NCI-H1105 (cell line): ENCODE measurements at places on chromosomes 7 and 10.

- no peak for DNase-seq
Observed at GRCh38 chr10:114024876-114025610, 18.6 kb upstream of the ADRB1 start.

GRCh38 chr7:96996111-96996957, 9.0 kb upstream of the DLX6 start:
- DNase-seq: no peak

DNA sequence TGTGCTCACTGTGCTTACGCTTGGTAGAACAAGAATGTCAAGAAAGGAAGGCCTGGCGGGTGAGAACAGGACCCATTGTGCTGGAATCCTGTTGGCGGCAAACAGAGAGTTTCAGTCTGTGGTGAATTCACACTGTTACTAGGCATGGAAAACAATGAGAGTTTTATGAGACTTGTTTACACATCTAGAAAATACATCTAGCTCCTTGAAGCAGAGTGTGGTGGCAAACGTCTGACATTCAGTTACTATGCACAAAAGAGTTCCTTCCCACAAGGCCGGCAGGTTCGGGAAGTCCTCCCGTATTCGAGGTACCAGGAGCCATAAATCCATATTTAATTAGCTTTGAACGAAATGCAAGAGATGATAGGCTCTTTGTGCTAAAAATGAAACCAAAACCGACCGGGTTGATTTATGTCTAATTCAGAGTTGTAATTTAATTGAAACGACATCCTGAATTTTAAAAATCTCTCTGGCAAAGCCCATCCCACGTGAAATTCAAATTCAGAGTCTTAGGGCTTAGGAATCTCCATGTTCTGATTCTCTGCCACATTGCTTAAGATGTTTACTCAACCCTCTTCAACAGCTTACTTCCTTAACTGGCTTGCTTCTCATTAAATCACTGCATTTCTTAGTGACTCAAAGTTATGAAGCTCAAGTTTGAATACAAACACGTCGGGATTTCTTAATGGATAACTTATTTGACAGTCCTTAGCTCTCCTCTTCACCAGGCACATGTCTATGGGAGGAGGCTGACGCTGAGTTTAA, 299.9 kb upstream of the PITRM1 start:
- DNase-seq: no peak

GRCh38 chr7:91068136-91068795, 196.0 kb upstream of the FZD1 start:
- no peak for DNase-seq

- no peak for DNase-seq
Observed at GRCh38 chr7:42238709-42239366, 1.8 kb upstream of the GLI3 start.

DNA sequence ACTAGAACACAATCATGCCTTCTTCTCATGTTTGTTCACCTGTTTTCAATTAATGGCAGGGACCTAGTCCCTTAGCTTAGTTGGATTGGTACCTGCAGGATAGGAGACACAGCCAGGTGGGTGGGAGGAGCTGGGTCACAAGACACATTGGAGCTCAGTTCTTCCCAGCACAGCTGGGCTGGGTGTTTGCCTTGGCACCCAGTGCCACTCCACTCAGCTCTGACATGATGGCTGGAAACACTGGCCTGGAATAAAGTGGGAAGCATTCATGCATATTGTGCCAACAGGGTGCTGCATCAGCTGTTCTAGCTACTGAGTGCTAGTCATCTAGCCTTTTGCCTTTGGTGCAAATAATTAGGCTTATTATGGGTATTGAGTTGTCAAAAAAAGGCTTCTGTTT, 226.1 kb downstream of the PTEN start:
- DNase-seq: peak; percentile 80

DNA sequence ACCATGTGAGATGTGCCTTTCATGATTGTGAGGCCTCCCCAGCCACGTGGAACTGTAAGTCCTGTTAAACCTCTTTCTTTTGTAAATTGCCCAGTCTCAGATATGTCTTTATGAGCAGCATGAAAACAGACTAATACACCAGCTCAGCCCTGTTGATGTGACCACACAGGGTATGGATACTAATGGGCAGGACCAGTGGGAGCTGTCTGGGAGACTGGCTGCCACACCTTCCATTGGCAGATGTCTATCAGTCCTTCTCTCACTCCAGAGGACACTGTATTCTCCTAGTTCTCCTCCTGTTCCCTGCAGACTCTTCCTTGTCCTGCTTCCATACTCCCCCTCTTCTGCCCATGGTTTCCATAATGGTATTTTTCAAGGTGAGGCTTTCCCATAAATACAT, 104.4 kb downstream of the PRLHR start:
- no peak for DNase-seq

DNA sequence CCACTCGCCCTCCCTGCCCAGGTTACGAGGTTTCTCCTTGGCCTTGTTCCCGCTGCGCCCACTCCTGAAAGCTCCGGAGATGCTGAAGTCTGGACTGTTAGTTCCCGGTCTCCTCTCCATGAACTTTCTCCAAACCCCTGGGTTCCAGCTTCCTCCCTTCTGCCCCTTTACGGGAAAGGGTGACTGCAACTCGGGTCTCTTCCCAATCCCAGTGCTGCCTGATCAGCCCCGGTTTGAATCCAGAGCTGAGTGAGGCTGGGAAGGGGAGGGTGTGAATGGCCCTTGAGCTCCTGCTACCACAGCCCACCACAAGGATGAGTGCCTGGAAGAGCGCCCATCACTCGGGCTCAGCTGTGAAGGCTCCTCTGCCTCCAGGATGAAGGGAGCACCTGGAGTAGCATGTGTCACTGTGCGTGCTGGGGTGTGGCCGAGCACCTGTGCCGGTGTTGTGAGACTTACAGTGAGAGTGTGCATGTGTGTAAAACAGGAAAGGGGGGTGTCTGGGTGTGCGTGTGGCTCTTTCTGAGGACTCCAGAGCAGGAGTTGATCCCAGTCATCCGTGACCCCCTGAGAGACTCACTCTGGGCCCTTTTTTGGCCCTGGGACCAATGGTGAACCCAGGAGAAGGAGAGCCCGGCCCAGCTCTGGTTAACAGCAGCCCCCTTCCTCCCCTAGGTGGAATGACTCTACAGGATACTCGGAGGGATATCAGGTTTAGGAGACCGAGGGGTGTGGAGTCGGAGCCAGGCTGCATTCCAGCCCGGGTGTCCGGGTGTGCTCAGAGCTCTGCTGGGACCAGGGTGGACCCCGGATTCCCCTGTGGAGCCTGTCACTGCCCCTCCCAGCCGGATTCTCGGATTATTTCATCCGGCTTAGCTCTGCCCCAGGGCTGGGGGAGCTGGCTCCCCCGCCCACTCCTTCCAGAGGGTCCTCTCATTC, 1.1 kb upstream of the ZNF467 start:
- no peak for DNase-seq

DNA sequence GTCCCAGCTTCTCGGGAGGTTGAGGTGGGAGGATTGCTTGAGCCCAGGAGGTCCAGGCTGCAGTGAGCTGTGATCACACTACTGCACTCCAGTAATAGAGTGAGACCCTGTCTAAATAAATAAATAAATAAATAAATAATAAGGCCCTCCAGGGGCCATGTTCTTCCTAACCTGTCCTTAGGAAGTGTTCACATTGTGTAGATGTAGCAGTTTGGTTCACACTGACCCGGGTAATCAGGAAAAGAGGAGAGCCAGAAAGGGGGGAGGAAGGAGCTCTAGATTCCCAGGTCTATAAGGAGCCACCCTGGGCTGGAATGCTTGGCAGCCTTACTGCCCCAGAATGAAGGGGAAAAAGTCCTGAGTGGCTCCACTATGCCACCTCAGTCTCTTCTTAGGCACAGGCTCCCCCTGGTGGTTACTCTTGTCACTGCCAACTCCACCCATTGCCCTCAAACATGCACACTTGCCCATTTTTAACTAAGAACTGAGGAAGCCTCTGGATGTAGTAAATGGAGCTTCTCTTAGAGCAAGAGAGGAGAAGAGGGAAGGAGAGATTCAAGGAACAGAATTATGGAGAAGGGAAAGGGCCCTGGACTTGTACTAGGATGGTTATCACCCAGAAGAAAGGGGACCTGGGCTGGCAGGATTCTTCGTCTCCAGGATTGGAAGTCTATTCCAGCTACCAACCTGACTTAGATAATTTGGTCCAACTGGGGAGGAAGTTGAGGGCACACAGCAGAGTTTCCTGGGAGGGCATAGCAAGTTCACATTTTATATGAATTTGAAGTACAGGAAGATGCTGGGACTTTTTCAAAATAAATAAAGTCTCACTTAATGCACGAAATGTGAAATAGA, 7.8 kb downstream of the HPS6 start:
- DNase-seq: peak; percentile 31

DNA sequence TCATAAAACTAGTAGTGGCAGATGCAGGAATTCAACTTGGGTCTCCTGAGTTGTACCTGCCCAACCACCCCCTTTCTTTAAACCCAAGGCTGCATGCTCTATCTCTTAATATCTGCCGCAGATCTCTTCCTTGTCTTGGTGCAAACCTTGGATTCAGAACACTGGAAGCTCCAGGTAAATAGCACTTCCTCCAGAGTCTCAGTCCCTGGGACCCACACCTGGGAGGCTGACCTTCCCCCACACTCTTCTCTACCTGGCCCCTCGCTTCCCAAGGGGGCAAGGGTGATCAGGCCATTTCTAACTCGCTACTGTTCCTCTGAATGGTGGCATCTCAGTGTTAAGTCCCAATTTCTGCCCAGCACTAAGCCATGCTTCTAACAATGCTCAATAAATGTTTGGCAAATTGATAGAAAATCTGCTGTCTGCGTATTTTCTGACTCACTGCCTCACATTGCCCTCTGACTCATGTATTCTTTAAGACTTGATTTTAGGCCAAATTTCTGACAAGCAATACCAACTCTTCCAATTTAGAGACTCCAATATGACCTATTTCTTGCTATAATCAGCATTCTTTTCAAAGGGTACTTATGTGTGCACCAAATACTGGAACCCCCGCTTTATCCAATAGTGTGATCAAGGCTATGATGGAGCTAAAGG, 68.0 kb upstream of the PPP1R3C start:
- DNase-seq: no peak

DNA sequence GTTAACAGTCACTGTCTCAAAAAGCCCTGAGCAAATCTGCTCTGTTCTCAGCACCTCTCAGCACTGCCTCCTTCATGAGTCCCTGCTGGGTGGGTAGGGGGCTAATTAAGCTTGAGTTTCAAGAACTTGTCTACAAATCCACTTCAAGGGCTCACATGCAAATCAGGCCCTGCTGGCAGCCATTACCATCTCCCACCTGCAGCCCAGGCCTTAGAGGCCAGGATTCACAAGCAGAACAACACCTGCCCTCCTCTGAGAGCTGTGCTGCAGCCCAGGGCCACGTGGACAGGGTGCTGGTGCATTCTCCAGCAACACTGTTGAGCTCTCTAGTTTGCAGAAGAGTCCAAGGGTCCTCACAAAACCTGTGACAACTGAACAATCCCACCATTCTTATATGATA, 119.2 kb downstream of the DPP6 start:
- DNase-seq: peak; percentile 46

DNA sequence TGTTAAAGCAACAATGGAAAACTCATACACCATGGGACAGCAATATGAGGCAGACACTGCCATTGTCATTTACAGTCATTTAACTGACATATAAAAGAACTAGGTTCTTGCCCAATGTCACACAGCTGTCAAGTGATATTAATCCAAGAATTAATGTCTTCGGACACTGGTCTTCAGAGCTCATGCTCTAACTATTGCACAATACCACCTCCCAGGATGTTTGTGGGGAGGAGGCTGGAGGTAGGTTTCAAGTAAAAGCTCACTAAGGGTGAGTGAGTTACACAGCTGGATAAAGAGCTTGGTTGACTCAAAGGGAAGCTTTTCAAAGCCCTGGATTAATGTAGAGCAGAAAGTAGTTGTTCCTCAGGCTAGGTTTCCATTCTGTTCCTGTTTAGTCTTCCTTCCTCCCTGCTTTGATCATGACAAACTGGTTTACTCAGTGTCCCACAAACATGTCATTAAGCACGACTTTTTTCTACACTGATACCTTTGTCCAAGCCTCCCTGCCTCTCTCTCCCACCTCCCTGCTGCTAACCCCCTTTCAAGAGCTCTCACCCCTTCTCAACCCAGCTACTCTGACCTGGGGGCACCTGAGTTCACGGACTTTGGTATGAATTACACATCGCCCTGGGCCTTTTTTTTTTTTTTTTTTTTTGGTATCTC, 987 bp upstream of the EXOC6 start:
- DNase-seq: no peak

GRCh38 chr7:155198196-155198892, 99.3 kb upstream of the INSIG1 start:
- DNase-seq: no peak

DNA sequence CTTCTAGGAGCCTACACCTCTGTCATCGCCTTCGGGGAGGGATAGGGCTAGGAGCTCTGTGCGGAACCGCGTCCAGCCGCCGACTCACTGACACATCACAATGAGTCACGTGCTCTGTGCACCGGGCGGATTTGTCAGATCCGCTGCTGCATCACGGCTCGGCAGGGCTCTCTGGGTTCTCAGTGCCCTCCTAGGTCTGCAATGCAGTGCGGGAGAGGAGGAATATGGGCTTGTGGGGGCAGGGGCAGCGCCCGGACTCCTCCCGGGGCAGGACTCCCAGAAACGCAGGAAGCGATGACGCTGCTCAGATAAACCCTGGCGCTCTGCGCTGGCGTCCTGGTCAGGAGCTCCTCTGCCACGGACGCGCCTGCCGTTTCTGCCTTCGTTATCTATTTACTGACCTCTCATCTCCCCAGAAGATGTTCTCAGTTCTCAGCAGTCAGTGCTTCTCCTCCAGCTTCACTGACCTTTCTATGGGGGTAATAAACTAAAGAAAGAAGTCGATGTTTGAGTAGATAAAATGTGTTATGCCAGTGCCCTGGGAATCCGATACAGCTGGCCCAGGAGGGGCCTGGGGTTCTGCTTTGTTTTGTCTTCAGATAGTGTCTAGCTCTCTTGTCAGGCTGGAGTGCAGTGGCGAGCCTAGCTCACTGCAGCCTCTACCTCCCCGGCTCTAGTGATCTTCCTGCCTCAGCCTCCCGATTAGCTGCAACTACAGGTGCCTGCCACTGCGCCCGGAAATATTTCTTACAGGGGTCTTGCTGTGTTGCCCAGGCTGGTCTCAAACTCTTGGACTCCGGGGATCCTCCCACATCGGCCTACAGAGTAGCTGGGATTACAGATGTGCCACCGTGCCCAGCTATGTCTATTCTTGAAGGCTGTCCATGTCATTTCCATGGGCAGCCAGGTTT, 22.8 kb upstream of the ITGB1 start:
- DNase-seq: peak; percentile 77

- DNase-seq: no peak
Observed at GRCh38 chr7:158834878-158835784, 5.8 kb upstream of the ESYT2 start.

DNA sequence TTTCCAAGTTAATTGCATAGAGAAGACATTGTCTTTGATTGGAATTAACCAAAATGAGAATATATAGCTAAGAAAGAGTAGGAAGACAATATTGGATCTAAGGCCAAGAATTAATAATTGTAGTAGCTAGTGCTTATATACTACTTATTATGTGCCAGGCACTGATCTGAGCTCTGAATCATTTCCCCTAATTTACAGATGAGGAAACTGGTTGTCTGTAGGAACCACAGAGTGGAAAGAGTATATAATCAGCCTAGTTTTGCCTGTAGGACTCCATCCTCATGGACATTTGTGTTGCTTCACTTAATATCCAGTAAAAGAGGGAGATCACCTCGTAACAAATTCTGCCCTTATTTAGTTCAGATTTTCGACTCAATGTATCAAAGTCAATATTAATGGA, 127.9 kb downstream of the ARID5B start:
- DNase-seq: no peak
